Activated T-helper 2 cell treated with anti-CD3 and anti-CD28 coated beads, Interferon-gamma antibody, Interleukin-2, Interleukin-4, amounts not matched to agents 10 μg/mL and 5 μg/mL and 100 μg/mL, durations not matched to agents 14 hours and 24 hours and 36 hours (primary cell): ENCODE measurements at places on chromosomes 11 and 22. TPM values are rescaled to one million over a fixed set of nuclear protein-coding genes. Genes with fewer than 3 reads are reported as not detected.

GRCh38 chr11:130431801-130432200, 3.4 kb upstream of the ADAMTS8 start:
- DNase-seq: no peak

GRCh38 chr11:65576232-65576866, 496 bp downstream of the EHBP1L1 start:
- DNase-seq: no peak

The OR8K1 gene
- total RNA-seq: not detected in 2 replicates

GRCh38 chr11:47148903-47149531, 27.7 kb downstream of the ARFGAP2 start:
- no peak for DNase-seq

DNA sequence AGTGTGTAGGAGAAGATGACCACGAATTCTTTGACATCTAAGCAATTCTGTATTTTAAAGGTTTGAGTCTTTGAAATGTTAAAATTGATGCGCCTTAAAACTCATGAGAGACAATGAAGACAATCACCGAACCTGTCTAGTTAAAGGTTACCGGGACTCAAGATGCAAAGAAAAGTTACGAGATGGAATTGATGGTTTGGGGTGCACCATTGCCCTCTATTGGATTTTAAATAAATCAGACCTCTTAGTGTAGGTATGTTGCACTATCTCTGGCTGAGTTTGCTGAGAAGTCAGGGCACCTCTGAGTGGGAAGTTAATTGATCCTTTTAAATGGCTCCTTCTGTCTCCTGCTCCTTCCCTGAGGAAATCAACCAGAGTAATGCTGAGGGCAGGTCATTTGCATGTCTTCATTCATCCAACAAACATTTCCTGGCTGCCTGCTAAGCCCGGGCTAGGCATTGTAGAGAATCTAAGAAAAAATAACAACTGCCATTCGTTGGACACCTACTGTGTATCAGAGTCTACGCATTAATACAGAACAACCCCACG, 19.4 kb upstream of the TMA7B start:
- no peak for DNase-seq

DNA sequence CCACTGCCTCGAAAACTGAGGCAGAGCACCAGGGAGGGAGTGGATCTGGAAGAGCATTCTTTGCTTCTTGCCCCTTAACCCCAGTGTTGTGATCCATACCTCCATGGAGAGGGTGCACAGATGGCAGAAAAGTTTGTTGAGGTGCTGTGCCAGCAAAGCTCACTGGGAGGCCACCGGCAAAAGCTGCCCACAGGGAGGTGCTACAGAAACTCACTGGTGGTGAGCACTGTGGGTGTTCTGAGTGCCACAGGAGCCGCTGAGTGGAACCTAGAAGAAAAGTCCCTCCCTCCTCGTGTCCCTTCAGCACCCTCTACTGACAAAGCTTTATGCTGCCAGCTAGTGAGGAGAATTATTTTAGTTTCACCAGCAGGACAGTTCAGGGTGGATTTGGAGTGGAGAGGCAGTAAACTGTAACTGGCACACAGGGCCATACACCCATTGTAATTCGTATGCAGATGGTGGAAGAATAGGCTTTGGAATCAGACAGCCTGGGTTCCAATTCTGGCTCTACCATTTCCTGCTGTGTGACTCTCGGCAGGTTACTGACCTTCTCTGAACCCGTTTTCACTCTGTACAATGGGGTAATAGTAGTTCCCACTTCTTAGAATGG, 84.6 kb downstream of the SWAP70 start:
- DNase-seq: peak; percentile 63

The GLB1L3 gene
- total RNA-seq: 14.5 and 15.4 TPM in 2 replicates

DNA sequence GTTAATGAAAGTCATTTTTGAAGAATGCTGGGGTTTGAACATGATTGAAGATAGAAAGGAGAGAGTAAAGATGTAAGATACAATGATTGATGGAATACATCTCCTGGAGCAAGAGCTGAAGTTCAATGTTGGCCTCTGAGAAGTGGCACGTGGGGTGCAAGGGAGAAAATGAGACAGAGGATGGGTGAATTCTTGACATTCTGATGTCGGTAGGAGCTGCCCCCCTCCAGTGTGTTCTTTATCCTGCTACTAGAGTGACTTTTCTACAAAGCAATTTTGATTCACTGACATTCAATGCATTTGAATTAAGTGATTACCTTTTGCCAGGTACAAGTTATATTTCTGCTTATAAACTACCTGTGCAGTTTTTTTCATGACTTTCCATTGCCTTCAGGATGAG, 159.0 kb upstream of the MTMR2 start:
- DNase-seq: no peak

GRCh38 chr11:18707811-18708340, 9.3 kb downstream of the TMEM86A start:
- no peak for DNase-seq

DNA sequence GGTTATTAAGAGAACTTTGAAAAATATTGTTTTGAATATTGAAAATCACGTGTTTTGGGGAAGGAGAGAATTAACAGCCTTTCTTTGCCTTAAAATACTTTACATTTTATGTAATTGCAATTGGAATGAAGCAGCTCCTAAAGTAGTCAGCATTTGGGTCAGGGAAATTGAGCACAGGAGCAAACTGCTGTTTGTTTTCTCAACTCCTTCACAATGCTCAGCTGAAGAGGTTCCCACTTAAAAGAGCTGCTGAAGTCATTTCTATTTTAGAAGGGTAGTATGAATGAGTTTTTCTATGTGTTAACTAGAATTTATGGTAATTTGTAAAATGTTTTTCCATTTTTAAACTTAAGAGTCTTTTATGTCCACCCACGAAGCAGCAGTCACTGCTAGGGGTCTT, 8.1 kb upstream of the UCP2 start:
- no peak for DNase-seq

GRCh38 chr11:43735961-43736360, 55.4 kb downstream of the HSD17B12 start:
- no peak for DNase-seq

DNA sequence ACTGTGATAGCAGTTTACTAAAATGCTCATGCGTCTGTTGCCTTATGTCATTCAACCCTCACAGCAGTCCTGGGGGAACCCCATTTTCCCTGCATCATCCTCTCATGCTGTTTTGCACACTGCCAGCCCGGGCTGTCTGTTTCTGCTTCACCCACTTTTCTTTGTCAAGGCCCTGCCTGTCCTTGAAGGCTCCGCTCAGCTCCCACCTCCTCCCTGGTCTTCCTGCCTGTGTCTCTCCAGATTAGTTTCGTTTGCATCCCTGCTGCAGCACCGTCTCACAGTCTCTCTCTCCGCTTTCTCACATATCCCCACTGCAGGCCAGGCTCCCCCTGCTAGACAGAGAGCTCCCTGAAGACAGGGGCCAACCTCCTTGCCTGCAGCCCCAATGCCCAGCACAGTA, 29.9 kb downstream of the SERPINH1 start:
- no peak for DNase-seq

The RAB38 gene
- total RNA-seq: 2.0 and 2.3 TPM in 2 replicates

GRCh38 chr11:109140857-109141515, 281.0 kb upstream of the C11orf87 start:
- no peak for DNase-seq

GRCh38 chr11:57485217-57485990, 25.1 kb downstream of the RTN4RL2 start:
- DNase-seq: no peak

The SYT7 gene
- 0.09 and 0.30 TPM in 2 replicates for total RNA-seq

- no peak for DNase-seq
These were observed 419.4 kb downstream of the MN1 start for GRCh38 chr22:27381960-27382742.

- DNase-seq: no peak
These were observed 52.3 kb downstream of the AMOTL1 start for GRCh38 chr11:94820480-94820879.

The OR5T2 gene
- total RNA-seq: not detected in 2 replicates

The CDC42BPG gene
- 0.07 and 0.32 TPM in 2 replicates for total RNA-seq

The SYCE3 gene
- 0.62 TPM in 1 of 2 replicates, not detected in the other for total RNA-seq

- no peak for DNase-seq
These were observed 33.5 kb upstream of the CAT start for GRCh38 chr11:34405079-34405858.

The PICALM gene
- 193 and 213 TPM in 2 replicates for total RNA-seq

The OR52I2 gene
- not detected in 2 replicates for total RNA-seq

DNA sequence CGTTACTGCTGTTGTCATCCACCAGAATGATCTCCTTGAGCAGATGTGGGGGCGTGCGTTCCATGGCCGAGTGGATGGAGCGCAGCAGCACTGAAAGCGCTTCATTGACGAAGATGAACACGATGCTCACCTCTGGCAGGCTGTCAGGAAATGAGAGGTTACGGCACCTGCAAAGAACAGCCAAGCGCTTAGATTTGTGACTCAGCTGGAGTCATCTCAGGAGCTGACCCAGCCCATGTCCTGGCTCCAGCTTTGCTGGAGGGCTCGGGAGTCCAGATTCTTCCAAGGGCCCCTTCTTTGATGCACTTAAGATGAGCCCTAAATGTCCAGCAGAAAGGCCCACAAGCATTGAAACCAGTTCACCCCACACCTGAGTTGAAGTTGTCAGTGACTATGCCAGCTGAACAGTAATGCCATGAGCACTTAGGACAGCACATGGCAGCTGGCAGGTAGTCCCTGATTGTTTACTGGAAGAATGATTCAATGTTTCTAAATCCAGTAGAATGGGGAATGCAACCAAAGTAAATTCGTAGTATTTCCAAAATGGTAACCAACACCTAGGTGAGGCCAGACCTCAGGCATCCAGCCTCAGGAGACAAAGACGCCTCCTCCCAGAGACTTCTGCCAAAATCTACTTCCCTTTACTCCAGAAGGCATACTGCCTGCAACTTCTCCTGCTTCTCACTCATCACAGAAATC, 79.7 kb upstream of the CSNK2A3 start:
- DNase-seq: no peak

- no peak for DNase-seq
These were observed 3.6 kb downstream of the NDUFV1 start for GRCh38 chr11:67610302-67610868.

DNA sequence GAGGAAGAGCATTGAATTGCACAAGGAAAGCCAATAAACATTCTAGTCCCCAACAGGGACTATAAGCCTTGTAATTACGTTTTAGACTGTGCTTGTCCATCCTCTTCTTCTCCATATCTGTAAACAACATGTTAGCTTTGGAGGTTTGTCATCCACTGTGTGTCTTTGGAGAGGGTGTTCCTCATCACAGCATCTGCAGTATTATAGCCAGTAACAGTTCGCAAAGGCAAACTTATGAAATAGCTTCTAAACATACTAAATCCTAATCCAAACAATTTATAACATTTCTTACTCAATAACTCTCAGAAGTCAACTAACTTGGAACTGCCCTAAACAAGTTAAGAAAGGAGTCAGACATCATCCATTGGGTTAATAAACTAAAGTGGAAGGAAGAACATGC, 10.3 kb upstream of the BDNF start:
- DNase-seq: no peak

- DNase-seq: no peak
These were observed 19.0 kb downstream of the TENM4 start for GRCh38 chr11:79421820-79422219.

The LARGE1 gene
- 0.39 and 0.89 TPM in 2 replicates for total RNA-seq

The INPP5J gene
- total RNA-seq: 0.18 and 0.30 TPM in 2 replicates

GRCh38 chr11:121648306-121648705, 195.5 kb upstream of the SORL1-AS1 start:
- no peak for DNase-seq

GRCh38 chr11:72871119-72871518, 56.9 kb downstream of the ATG16L2 start:
- no peak for DNase-seq

DNA sequence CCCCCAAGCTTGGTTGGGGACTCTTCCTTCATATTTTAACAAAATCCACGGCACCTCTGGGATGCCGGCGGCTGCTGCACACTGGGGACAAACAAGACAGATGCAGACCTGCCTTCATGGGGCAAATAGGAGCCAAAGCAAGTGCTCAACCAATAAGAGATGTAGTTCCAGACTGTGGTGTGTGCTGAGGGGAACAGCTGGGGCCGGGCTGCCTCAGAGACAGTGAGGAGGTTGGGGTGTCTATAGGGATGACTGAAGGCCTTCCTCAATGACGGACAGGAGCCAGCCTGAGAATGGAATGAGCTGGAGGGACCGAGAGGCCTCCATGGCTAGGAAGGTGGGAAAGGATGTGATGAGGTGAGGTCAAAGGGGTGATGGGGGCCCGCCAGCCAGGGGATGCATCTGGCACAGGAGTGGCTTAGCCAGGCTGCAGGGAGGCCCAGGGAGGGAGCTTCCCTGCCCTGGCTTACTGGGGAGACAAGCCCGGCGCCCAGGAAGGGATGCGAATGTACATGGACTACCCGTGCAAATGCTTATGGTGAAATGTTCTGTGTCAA, 10.3 kb upstream of the CTSD start:
- DNase-seq: no peak

- no peak for DNase-seq
These were observed 35.7 kb upstream of the SUSD2 start for GRCh38 chr22:24145446-24146193.

The PGR gene
- not detected in 2 replicates for total RNA-seq

DNA sequence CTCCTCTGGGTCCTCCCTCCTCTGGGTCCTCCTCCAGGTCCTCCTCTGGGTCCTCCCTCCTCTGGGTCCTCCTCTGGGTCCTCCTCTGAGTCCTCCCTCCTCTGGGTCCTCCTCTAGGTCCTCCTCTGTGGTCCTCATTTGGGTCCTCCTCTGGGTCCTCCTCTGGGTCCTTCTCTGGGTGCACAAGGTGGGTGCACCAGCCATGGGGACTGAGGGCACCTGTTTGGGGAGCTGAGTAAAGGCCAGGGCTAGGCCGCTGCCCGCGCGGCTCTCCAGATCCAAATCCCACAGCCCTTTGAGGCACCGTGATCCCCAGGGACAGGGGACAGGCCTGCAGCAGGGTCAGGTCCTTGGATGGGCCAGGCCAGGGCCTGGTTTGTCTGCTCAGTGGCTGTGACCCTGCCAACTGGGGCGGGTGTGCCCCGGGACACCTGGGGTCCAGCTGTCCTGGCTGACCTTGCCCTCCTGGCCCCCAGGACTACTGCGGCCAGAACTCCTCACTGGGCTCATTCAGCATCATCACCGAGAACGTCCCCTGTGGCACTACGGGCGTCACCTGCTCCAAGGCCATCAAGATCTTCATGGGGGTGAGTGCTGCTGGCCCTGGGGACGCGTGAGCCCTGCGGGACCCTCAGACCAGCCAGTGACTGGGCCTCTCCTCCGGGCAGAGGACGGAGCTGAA, 12.7 kb downstream of the MUC2 start:
- no peak for DNase-seq

GRCh38 chr11:27420217-27420616, 52.4 kb downstream of the LGR4 start:
- DNase-seq: no peak

DNA sequence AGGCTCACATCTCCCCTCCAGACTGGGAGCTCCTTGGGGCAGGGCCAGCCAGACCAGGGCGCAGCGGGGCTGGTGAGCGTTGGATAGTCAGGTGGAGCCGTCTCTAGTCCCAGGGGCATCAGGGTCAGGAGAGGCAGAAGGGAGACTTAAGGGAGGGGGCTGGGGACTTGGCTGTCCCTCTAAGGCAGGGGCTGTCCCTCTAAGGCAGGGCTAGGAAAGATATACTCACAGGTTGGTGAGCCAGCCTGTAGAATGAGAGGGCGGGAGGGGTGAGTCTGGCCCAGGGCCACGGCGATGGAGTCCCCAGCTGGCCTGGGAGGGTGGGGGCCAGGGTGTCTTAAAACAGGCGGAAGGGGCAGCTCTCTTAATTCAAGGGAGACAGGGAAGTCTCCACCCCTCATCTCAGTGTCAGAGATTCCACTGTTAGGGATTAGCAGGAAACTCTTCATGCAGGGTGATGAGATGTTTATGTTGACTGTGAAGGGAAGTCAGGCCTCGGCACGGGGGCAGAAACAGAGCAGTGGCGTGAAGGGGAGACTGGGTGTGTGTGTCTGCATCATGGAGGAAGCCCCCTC, 11.3 kb downstream of the P2RY2 start:
- no peak for DNase-seq
